ENCODE measurements at places on chromosomes 6 and 20. TPM values are rescaled to one million over a fixed set of nuclear protein-coding genes. Genes with fewer than 3 reads are reported as not detected.

The YWHAB gene
- 127 TPM for total RNA-seq

The PLEKHG1 gene
- 9.4 TPM for total RNA-seq

The LAMA2 gene
- 7.2 TPM for total RNA-seq

The MCCD1 gene
- total RNA-seq, result not detected

The NRSN1 gene
- 31.6 TPM for total RNA-seq

The MEP1A gene
- total RNA-seq, result not detected

The STX11 gene
- 0.31 TPM for total RNA-seq

Data from parietal lobe (tissue), 2 donors.